ENCODE measurements at places on chromosomes 2 and 18.

- DNase-seq: no peak
Observed at GRCh38 chr2:444937-445884, 157.3 kb upstream of the ALKAL2 start.

- DNase-seq: no peak
Observed at GRCh38 chr2:229434187-229434586, 163.1 kb upstream of the PID1 start.

DNA sequence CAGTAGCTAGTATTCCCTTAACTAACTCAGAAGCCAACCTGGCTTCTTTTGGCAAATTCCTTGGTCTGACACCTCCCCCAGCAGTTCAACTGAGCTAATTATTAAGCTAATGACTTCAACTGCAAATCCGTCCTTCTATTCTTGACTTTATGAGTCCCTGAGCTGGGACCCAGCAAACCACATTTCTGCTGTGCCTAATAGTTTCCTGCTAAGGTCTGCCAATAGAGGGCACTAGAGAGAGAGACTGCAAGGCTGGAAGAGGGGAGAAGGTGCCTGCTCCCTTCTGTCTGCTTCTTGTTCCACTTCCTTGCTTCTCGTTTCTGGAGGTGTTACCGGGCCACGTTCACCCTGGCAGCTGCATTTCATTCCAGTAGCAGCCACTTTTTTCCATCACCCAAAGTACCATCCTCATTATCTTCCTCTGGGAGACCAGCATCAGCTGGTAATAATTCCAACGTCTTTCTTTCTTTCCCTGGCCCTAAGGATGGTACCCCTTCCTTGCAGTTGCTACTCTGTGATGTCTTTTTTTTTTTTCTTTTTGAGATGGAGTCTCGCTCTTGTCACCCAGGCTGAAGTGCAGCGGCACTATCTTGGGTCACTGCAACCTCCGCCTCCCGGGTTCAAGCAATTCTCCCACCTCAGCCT lies 352.0 kb downstream of the TNS1 start:
- DNase-seq: no peak

DNA sequence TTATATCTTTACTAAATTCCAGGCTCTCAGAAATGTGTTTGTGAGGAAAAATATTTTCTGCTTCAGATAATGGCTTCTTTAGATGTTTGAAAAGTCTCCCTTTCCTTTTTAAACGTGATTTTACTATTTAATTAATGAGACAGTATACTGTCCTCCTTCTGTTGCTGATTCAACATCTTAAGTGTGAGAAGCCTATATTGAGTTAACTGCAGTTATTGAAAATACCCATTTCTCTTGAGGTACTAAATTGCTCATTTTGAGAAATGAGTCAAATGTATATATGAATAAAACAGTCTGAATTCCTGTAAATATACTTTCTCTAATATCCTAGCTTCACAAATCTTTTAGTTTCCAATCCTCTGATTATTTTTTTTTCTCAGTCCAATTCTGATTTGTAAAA lies 470.2 kb downstream of the PTPRM start:
- DNase-seq: no peak

DNA sequence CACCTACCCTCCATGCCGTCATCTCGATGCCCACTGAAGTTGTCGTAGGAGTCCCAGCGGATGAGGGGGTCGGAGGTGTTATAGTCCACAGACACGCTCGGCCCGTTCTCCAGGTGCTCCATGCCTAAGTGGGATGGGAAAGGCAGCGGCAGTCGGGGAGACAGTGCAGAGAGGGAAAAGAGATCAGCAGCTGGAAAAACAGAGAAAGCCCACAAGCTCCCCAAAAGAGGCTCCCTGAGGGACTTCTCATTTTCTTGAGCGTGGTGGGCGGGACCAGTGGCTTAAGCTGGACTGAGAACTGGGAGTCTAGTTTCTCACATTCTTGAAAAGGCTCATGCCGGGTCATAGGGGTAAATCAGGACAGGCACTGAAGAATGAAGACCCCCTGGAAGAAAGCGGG lies 121.9 kb downstream of the TNS1 start:
- DNase-seq: no peak

- no peak for DNase-seq
Observed at GRCh38 chr2:26165403-26165802, 7.5 kb upstream of the GAREM2 start.

DNA sequence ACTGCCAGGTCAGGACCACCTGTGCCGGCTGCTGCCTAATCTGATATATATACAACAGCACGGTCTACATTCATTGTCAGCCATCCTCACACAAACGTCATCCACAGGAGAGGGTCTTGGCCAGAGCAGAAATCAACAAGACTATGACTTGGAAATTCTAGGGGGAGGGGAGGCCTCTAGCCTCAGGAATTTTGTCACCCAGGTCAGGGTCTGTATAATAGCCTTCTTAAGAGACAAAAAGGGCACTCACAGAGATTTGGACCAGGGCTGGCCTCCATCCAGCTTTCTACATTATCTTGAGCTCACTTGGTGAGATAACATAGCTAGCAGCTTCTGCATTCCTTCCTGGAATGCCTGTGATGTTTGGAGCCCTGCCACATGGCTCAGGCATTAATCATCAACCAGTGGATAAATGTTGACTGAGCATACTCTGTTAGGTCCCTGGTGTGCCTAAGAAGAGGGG lies 50.4 kb upstream of the CTIF start:
- no peak for DNase-seq

DNA sequence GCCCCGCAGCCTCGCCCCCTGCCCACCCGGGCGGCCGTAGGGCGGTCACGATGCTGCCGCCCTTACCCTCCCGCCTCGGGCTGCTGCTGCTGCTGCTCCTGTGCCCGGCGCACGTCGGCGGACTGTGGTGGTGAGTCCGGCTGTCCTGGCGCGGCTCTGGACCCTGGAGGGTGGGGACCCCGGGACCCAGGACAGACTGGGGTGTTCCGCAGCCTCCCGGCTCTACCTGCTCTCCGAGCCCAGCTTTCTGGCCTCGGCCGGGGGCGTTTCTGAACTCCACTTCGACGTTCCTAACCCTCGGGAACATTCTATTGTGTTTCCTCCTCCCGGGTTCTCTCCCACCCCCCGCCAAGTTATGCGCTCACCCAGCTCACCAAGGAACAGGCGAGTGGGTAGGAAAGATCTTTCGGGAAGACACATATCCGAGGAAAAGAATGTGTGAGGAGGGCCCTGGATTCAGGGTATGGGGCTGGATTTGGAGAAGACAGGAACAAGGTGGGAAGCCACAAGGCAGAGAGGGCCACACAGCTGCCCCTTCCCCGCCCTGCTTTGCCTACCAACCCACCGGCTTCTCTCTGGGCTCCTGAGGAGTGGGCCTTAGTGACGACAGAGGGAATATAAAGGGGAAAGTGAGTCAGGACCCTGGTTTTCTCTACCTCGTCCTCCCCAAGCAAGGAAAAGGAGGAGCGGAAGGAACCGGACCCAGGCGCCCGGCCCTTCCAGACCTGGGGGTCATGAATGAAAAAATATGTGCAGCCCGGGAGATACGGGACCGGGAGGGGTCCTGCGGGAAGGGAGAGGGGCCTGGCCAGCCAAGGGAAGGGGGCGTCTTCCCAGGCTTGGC lies 605 bp downstream of the WNT6 start:
- no peak for DNase-seq

DNA sequence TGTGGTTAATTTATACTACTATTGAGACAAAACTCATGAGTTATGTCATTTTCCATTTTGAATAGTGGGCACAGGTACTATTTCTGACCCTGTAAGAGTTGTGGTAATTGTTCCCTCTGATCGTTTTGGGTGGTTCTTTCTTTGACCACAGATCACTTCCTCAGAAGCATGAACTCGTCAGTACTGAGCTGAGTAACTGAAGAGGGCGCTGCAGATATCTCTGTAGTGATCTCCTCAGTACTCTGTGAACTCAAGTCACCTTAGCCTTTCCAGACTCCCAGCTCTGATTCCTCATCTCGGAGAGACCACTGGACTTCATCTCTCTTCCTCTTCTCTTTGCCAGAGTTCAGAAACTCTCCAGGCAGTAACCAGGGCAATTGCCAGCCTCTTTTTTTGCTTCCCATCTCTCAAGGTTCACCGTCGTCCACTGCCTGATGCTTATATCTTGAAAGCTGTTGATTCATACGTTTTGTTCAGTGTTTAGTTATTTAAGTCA lies 9.4 kb upstream of the IL1RL1 start:
- no peak for DNase-seq

DNA sequence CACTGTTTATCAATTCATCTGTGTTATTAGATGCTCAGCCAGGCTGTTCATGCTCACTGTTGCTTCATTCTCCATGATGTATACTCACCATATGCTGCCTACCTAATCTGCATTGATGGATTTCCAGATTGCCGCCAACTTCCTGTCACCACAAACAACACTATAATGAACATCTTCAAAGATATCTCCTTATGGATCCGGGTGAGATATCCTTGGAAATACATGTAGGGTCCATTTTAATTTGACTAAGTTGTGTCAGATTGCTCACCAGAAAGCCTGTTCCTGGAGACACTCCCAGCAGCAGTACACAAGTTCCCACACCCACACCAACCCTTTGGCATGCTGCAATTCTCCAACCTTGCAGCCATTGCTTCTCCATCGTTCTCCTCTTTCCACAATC lies 547.5 kb upstream of the TNP1 start:
- no peak for DNase-seq

- no peak for DNase-seq
Observed at GRCh38 chr2:233025706-233026105, 6.8 kb upstream of the NEU2 start.

DNA sequence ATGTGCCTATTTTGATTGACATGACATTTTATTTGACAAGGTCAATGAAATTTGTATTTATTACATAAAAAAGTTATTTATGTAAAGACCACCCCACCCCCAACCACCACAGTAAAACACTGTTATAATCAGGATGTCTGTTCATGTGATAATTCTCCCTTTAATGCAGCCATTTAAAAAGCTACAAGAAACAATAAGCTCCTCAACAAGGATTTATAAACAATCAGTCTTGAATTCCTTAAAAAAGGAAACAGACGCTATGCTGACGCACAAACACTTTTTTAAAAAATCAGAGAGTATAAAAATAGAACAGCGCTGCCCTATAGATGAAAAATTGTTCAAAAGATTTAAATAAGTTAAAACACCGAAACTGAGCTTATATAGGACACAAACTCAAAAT lies 102.2 kb downstream of the SOS1 start:
- DNase-seq: no peak

DNA sequence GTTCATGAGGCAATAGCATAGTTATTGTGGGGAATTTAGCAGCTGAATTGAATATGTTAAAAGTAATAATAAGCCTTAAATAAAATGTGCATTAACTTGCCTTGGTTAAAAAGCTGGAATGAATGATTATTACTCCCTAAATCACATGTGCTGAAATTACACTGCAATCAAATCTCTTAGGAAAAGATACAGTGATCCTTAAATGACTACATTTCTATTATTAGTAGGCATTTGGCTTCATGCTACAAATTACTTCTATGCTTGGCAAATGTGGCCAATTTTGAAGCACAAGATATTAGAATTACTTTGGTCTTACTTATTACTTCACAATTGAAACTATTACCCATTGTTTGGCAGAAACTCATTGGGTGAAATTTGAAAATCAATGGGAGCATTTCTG lies 5.4 kb downstream of the RND3 start:
- DNase-seq: no peak

GRCh38 chr18:63312737-63313395 lies 6.7 kb downstream of the BCL2 start:
- no peak for DNase-seq

GRCh38 chr2:70888366-70888922 lies 47.3 kb upstream of the ATP6V1B1 start:
- DNase-seq: no peak

GRCh38 chr2:44645937-44646336 lies 284.2 kb downstream of the CAMKMT start:
- no peak for DNase-seq

DNA sequence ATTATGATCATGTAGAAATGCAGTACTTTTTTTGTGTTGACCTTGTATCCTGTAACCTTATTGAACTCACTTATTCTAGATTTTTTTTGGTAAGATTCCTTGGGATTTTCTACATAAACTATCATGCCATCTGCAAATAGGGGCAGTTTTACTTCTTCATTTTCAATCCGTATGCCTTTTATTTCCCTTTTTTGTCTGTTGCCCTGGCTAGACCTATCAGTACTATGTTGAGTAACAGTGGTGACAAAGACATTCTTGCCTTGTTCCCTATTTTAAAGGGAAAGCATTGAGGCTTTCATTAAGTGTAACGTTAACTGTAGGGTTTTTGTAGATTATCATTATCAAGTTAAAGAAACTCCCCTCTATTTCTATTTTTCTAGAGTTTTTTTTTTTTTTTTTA lies 92.3 kb downstream of the LYPD1 start:
- no peak for DNase-seq

DNA sequence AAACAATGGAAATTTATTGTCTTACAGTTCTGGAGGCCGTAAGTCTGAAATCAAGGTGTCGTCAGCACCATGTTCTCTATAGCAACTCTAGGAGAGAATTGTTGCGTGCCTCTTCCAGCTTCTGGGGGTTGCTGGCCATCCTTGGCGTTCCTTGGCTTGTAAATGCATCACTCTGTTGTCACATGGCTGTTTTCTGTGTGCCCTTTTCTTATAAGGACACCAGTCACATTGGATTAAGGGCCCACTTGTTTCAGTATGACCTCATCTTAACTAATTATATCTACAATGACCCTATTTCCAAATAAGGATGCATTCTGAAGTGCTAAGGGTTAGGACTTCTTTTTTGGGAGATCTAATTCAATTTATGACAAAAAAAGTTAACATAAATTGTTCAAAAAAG lies 1.4 kb upstream of the PLEK start:
- no peak for DNase-seq

DNA sequence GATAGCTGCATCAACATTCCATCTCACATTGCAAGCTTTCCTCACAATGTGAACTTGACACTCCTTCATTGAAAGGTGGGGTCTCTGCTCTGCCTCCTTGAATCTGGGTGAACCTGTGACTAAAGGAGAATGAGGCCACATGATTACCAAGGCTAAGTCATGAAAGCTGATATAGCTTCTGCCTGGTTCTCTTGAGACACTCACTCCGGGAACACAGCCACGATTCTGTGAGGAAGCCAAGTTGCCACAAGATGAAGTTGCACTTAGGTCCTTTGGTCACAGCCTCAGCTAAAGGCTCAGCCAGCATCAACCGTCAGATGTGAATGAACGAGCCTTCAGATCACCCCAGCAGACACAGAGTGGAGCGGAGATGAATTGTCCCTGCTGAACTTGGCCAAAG lies 94.7 kb upstream of the FAM136A start:
- no peak for DNase-seq

DNA sequence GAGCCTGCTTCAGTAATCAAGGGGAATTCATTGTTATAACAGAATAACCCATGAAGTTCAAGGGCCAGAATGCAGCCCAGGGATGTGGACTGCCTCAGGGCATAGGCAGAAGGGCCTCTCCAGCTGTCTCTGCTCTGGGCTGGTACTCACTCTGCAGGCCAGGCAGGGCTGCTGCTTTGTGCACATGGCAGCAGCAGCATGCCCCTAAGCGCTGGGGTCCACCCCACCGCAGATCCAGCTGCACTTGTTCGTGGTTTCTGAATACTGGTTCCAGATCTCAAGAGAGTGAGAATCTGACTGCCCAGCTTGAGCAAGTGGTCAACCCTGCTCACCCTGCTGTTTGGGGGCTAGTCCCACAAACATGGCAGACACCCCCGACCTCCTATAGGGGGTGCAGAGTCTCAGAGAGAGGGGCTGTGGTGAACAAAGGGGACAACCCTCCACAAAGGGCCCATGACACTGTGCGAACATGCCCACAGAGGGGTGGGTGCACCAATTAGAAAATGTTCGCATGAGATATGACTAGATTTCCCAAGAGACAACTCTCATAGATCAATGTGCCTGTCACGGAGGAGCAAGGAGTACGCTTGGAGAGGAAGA lies 87.3 kb downstream of the ACTR3 start:
- no peak for DNase-seq

GRCh38 chr18:21194871-21195771 lies 46.9 kb upstream of the GREB1L start:
- no peak for DNase-seq
